GM13976 (cell line): ENCODE measurements at places on chromosomes 1 and 21.

DNA sequence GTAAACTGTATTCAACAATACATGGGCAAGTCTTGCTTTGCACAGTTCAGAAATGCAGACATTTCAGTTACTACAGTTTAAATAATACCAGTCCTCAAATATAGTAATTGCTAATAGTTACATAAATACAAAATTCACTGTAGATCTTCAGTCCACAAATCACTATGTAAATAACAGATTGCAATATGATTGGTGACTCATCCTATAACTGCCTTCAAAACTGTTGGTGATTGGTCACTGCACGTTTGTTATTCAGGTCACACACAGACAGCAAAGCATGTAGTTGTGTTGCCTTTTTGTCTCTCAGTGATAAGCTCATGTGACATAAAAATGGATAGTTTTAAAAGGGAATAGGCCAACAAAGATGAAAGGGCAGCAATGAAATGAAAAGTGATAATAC lies 186.5 kb upstream of the CTTNBP2NL start:
- DNase-seq = no peak

- no peak for DNase-seq
These were observed 188.3 kb upstream of the PALMD start for GRCh38 chr1:99457381-99458165.

DNA sequence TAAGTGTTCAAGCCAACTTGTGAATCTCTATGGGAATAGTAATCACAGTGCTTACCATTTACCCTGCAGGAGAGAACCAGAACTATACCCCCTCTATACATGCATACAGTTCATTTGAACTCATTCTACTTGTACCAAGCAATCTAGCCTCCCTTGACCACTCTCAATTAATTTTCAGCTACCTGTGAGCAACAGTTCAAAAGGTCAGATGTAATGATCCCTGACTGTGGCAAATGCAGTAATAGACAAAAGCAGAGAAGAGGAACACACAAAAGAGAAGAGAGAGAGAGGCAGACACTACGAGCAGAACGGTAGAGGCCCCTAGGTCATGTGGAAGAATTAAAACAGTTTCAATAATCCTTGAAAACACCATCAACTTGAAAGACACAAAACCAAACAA lies 52.8 kb downstream of the FMO4 start:
- DNase-seq = no peak

- no peak for DNase-seq
These were observed 38.8 kb downstream of the DDR2 start for GRCh38 chr1:162670928-162671663.

DNA sequence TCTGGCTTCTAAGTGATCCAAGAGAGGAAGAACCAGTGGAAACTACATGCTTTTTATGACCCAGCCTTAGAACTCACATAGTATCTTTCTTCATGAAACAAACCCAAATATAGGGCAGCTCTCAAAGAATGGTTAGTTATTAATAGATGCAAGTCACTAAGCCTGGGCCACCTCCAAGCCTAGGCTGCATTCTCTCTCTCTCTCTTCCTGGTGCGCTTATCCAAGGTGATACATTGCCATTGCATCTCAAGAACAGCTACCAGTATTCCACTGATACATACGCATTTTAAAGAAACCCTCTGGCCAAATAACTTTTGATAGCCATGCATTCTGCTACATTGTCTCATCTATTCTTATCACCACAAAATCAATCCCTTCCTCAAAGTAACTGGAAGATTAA lies 455.6 kb upstream of the ADGRL2 start:
- no peak for DNase-seq

GRCh38 chr21:45613396-45613795 lies 30.1 kb upstream of the PCBP3 start:
- no peak for DNase-seq

- DNase-seq = peak; percentile 69
These were observed 14.1 kb upstream of the DEGS1 start for GRCh38 chr1:224168859-224169380.

- no peak for DNase-seq
These were observed 203.8 kb downstream of the PTPRC start for GRCh38 chr1:198842686-198843085.

- no peak for DNase-seq
These were observed 256.3 kb downstream of the MATN1 start for GRCh38 chr1:30467101-30467500.

- no peak for DNase-seq
These were observed 747.2 kb upstream of the NEGR1 start for GRCh38 chr1:73029571-73029970.

DNA sequence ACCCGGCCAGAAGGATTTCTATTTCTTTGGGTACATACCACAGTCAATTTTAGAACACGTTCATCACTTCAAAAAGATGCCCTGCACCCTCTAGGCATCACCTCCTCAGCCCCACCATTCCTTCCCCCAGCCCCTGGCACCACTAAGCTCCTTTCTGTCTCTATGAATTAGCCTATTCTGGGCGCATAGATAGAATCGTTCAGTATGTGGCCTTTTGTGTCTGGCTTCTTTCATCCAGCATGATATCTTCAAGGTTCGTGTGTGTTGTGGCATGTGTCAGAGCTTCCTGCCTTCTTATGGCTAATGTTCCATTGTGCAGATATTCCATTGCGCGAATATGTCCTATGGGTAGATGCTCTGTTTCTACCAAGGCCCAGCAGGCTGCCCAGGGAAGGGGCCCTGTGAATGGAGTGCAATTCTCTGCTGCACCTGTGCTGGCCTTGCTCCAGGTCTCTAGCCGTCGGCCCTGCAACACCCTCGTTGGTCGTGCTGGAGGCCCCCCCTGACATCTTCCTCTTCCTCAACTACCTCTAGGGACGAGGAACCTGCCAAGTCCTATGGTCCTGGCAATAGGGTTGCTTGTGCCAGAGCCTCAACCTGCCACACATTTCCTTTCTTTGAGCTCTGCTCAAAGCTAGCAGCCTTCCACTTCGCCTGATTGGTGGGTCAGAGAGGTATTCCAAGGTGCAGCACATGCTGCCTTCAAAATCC lies 113.5 kb downstream of the RIPK4 start:
- DNase-seq = no peak

GRCh38 chr1:167666416-167666815 lies 36.4 kb downstream of the RCSD1 start:
- no peak for DNase-seq

DNA sequence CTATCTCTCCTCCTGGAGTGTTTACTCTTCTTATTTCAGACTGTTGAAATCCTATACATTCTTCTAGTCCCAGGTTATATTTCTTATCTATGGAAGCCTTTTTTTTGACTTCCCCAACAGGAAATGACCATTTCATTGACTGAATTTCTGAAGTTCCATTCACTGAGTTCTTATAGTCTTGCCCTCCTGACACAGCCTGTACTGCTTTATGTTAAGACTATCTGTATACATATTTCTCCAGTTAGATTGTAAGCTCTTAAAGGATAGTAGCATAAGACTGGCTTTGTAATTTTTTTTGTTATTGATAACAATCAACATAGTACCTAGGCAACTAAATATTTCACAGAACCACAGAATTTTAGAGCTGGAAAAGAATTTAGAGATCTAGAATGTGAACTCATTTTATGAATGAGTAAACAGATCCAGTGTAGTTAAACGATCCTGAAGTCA lies 14.9 kb upstream of the MACF1 start:
- DNase-seq = no peak

DNA sequence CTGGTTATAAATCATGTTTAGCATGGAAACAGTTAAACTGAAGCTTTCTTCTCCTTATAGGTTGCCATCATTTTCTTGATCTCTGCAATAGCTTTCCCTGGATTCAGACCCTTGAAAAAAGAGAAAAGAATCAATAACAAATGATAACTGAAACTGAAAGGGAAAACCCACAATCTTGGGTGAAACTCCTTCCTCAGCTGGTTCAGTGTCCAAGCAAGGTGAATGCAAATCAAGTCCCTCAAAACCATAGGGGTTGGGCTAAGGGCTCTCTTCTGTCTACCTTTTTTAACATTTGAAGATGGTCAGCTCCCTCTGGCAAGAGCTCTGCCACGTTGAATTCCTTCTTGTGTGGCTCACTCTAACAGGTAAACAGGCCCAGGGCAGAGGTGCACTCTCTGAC lies 7.1 kb upstream of the ATP13A2 start:
- peak; percentile 38 for DNase-seq

DNA sequence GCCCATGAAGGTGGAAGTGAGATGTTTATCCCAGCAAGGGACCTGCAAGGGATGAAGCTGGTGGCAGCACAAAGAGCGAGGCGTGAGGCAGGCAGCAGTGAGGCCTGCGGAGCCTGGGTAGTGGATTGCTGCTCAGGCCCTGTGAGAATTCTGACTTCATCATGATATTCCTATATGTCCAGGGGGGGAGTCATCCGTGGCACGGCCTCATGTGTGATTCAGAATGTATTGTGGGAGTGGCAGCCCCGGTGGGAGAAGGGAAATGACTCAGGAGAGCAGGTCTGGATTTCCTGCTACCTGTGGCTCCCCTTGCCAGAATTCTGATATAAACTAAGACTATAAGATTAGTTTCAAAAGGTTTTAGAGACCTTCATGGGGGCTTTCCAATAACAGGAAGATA lies 240.9 kb downstream of the CAMTA1 start:
- DNase-seq = no peak

GRCh38 chr1:27233667-27234048 lies 774 bp upstream of the WDTC1 start:
- no peak for DNase-seq

DNA sequence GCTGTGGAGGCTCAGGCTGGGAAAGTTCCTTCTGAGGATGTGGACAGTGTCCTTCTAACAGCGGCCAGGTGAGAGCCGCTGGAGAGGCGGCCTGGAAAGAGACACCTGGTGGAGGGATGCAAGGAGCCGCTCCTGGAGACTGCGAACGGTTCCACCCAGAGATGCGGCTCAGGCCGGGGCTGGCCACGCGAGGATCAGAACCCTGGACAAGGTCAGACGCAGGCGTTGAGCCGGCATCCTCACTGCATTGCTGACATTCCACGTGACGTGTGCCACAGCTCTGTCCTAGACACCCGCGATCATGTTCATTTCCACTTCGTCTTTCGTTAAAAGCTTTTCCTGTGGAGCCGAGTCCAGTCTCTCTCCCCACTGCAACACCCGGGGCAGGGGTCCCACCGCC lies 28.8 kb downstream of the CFAP74 start:
- DNase-seq = no peak

- no peak for DNase-seq
These were observed 13.2 kb upstream of the SLC45A3 start for GRCh38 chr1:205693421-205693991.

GRCh38 chr1:53454019-53454418 lies 5.2 kb upstream of the DMRTB1 start:
- DNase-seq = no peak

DNA sequence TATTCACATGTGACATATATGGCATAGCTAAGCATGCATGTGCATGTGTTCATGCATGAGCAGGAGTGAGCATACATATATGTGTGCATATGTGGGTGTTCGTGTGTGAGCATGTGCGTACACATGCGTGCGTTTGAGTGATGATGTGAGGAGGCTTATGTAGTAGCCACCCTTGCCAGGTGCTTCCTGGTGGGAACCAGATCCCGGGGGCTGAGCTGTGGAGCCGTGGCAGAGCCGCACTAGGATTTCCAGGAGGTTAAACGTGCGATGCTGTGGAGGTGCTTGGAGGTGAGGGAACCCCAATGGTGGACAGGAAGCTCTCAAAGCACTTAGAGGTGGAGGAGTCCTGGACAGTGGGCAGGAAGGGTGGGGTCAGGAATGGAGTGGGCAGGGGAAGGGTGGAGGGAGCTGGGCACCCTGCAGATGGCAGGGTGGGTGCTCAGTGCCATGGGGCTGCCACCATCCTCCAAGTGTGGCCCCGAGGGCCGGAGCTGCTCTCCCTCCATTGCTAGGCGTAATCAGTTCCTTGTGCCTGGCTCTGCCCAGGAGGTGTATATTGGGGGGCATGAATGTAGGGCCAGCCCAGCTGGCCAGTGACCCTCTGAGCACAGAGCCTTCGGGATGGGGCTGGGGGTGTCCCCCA lies 48.5 kb downstream of the COL18A1 start:
- no peak for DNase-seq

DNA sequence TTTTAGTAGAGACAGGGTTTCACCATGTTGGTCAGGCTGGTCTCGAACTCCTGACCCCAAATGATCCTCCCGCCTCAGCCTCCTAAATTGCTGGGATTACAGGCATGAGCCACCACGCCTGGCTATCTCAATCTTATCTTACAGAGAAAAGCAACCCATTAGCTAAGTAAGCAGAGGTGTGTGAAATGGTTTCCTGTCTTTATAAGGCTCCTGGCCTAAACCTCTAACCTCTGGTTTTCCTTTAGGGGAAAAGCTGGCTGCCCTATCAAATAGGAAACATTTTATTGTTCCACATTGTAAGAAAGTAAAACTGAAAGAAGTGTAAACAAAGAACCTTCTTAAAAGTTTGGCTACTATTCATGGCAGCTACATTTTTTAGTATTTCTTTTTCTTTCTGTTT lies 78.3 kb upstream of the MORC3 start:
- no peak for DNase-seq

GRCh38 chr1:54397090-54397591 lies 9.1 kb downstream of the SSBP3 start:
- no peak for DNase-seq

GRCh38 chr1:106978477-106979322 lies 77.8 kb upstream of the PRMT6 start:
- no peak for DNase-seq

GRCh38 chr21:41933313-41934079 lies 20.3 kb downstream of the C2CD2 start:
- no peak for DNase-seq

GRCh38 chr21:33259428-33259827 lies 6.7 kb upstream of the IL10RB start:
- DNase-seq = no peak

- DNase-seq = no peak
These were observed 76.8 kb upstream of the TRABD2B start for GRCh38 chr1:48073798-48074530.

DNA sequence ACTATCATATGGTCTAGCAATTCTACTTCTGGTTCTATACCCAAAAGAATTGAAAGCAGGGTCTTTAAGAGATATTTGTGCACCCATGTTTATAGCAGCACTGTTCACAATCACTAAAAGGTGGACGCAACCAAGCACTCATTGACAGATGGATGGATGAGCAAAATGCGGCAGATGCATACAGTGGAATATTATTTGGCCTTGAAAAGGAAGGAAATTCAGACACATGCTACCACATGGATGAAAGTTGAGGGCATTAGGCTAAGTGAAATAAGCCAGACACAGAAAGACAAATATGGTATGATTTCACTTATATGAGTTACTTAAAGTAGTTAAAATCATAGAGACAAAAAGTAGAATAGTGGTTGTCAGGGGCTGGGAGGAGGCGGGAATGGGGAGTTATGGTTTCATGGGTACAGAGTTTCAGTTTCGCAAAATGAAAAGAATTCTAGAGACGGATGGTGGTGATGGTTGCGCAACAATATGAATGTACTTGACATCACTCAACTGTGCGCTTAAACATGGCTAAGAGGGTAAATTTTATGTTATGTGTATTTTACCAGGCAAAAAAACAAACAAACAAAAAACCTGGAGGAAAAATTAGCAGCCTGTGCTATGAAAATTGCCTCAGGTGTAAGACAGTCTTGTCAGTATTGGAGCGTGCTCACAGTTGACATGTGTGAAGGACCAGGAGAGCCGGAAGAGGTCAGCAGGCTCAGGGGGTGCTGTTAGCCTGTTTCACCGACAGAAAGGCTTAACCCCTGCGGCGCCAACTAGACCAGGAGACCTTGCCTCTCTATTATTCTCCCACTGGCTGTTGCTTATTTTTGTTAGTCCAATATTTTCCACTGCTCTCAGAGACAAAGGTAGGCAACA lies 26.5 kb downstream of the CD247 start:
- DNase-seq = no peak

- no peak for DNase-seq
These were observed 10.5 kb downstream of the MTX1 start for GRCh38 chr1:155218854-155219591.
